ENCODE measurements at places on chromosomes 13 and 19. TPM values are rescaled to one million over a fixed set of nuclear protein-coding genes. Genes with fewer than 3 reads are reported as not detected.

GRCh38 chr19:53333066-53333462, 485 bp upstream of the ZNF845 start:
- DNase-seq: no peak

DNA sequence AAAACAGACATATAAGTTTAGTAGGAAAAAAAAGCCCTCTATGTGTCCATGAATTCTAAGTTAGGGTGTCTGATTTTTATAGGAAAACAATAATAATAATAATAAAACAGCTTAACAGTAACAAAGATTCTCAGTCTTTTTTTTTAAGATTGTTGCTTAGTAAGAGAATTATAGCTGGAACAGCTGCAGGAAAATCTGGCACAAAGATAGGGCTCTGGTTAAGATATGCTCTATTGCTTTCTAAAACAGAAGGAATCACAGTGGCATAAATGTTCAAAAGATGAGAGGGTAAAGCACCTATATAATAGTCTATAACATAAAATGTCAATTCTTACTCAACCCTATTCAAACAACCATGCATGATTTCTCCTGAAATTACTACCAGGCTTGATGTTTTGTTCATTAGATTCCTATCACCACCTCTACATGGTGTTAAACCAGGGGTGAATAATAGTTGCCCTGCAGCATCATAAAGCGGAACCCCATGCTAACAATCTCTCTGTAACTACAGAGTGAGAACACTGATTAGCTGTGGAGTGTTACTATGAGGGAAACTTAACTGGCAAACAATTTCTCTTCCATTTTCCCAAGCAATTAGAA, 541.4 kb upstream of the MIR17HG start:
- DNase-seq: no peak

GRCh38 chr13:35693134-35693784, 216.8 kb upstream of the MAB21L1 start:
- DNase-seq: no peak

Gene ZNF296
- under 0.01 TPM for total RNA-seq

Gene NFIX
- total RNA-seq: 10.5 TPM

DNA sequence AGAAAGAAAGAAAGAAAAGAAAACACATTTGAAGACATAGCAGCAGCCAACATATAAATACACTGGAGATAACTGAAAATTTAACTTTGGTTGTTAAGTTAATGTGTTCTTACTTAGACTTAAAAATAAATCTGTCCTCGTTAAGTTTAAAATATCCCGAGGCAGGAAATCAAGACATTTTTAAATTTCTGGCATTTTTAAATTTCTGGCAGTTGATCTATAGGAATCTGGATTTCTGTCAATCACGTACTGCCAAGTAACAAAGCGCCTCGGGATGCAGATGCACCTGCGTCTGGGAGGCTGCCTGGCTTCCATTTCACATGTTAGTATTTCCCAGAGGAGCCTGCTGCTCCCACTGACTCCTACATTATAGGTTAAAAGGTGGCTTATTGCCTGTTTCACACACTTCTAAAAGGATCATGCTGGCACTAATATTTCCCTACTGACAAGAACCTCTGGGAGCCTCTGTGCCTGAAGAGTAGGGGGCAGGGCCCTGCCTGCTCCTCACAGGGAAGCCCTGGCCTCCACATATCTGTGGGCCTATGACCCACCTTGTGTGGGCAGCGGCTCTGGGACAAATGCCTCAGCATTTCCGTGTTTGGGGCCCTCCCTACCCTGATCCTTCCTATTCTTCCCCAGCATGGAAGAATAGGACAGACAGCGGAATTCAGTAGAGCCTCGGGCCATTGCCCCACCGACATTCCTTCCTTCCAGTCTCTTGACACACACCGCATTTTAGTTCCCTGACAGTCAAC, 62.8 kb upstream of the ATP12A start:
- no peak for DNase-seq

Gene TMEM145
- total RNA-seq: not detected

Gene ZNF266
- total RNA-seq: 8.5 TPM

Gene CD177
- 2.6 TPM for total RNA-seq

- no peak for DNase-seq
Observed at GRCh38 chr13:44317752-44318151, 55.9 kb upstream of the SERP2 start.

Gene CGB8
- total RNA-seq: not detected

Gene FFAR2
- total RNA-seq: not detected

Gene KCNC3
- 0.40 TPM for total RNA-seq

Gene SPIB
- total RNA-seq: not detected

DNA sequence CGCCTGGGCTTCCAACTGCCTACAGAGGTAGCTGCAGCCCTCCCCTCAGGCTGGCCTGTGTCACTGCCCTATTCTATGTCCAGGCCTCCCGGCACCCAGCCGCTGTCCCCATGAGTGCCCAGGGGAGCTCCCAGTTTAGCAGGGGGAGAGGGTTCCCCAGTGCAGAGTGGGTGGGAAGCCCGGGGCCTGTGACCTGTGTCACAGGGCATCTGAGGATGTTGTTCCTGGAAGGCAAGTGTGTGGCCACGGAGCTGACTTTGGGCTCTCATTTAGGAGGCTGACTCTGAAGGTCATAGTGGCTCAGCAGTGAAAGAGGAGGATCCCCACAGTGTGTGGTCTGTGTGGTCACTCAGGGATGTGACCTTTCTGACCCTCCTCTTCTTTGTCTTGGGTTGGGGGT, 25.1 kb downstream of the PPP1R37 start:
- DNase-seq: no peak

DNA sequence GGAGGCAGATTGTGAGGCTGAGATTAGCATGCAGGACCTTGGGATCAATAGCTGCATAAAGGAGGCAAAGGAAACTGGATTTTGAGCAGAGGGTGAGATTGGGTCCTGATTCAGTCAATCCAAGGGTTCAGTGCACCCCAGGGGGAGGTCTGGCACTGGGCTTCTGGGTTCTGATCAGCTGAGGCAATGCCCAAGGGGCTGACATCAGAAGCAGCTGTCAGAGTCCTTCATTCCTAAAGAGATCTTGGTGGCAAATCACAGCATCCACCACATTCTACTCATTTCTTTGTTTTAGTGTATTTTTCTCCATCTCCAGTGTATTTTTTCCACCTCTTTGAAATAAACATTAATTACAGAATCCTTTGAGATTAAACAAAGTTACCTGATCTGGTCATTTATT, 5.4 kb upstream of the LYPD5 start:
- no peak for DNase-seq

Gene BEST2
- total RNA-seq: not detected

- DNase-seq: no peak
Observed at GRCh38 chr19:9932835-9933234, 3.5 kb downstream of the OLFM2 start.

GRCh38 chr13:68185444-68186141, 955.5 kb upstream of the PCDH9 start:
- no peak for DNase-seq

DNA sequence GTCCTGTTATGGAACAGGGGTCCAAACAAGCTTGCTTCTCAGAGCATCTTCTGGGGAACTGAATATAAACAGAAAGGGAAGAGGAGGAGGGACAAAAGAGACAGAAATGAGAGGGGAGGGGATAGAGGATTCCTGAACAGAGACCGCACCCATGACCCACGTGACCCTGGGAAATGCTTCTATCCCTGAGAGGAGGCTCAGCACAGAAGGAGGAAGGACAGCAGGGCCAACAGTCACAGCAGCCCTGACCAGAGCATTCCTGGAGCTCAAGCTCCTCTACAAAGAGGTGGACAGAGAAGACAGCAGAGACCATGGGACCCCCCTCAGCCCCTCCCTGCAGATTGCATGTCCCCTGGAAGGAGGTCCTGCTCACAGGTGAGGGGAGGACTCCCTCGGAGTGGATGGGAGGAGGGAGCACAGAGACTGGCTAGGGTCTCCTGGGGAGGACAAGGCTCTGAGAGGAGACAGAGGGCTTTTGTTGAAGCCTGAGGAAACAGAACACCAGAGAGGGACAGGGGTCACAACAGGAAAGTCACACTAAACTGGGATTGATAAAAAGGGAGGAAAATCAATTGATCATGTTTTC, at the start of gene CEACAM6:
CEACAM6 (plus strand) TSS at position 203 of the 586 bp plus-strand sequence; CDS start at position 312, 109 bp downstream.
- no peak for DNase-seq

Gene TPTE2
- not detected for total RNA-seq

Gene ZNF524
- total RNA-seq: 7.0 TPM

Measured in lung microvascular endothelial cell (primary cell).